ENCODE measurements at places on chromosomes 5 and 9. TPM values are rescaled to one million over a fixed set of nuclear protein-coding genes. Genes with fewer than 3 reads are reported as not detected.

- H3K27me3 ChIP-seq = no peaks in the 10 kb centered on the region
- no peak overlapping the region for H3K4me3 ChIP-seq
- peaks cover 11% of the 10 kb centered on the region for H3K4me1 ChIP-seq
- peak overlapping the region; percentile 58 for H3K27ac ChIP-seq
Measured at GRCh38 chr5:10578869-10579268, 15.0 kb downstream of the ANKRD33B start.

DNA sequence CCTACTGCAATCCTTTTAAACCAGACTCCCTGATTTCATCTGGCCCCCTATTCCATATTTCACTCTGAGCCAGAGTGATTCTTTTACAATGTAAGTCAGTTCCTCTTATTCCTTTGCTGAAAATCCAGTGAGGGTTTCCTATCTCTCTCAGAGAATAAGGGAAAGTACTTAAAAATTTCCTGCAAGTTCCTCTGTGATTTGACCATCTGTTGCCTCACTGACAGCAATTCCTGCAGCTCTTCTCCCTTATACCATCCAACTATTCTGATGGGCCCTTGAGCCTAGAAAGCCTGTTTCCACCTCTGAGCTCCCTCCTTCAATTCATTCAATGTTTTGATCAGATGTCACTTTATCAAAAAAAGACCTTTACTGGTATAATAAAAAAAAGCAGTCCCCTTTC, 317.1 kb upstream of the CCNH start:
- H3K36me3 ChIP-seq = no peaks in the 10 kb centered on the region
- no peak overlapping the region for H3K27ac ChIP-seq
- DNase-seq = no peak
- no peak overlapping the region for H3K4me3 ChIP-seq

- DNase-seq = no peak
- no peaks in the 10 kb centered on the region for H3K4me1 ChIP-seq
- H3K27me3 ChIP-seq = no peaks in the 10 kb centered on the region
- no peak overlapping the region for H3K27ac ChIP-seq
- no peaks in the 10 kb centered on the region for H3K36me3 ChIP-seq
- H3K4me3 ChIP-seq = no peak overlapping the region
Measured at GRCh38 chr9:98983295-98984268, 39.9 kb downstream of the COL15A1 start.

DNA sequence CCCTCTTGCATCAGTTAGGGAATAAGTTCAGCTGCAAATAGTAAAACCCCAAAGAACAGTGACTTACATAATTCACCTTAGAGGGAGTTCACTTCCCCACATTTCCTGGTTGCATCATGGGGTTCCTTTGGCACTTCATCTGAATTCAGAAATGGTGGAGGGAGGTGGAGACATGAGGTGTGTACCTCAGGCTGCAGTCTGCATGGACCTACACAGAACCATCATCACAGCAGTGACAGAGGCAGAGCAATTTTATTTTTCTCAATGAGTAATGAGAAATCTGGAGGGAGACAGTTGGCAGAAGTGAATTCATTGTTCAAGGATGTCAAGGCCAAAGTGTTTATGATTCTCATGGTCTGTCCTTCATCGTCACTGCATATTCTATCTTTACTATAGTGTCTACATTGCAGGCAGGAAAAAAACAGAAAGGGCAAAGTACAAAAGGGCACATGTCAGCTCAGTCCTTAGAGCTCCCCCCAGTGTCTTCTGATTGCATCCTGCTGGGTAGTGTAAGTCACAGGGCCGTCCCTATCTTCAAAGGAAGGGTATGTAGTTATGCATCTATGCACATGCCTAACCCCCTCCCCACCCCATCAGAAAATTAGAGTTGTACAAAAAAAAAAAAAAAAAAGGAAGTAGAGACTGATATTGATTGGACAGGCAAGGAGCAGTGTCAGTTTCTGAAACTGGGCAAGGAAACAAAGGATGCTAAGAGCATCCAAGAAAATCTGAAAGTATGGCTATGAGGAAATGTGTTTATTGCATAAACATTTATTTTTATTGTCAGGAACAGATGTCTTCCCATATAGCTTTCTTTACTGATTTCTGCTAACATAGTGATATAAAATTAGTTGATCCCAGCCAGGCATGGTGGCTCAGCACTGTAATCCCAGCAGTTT, 132.7 kb upstream of the APC start:
- no peak for DNase-seq
- no peaks in the 10 kb centered on the region for H3K36me3 ChIP-seq
- H3K27ac ChIP-seq = no peak overlapping the region
- no peak overlapping the region for H3K4me3 ChIP-seq
- H3K4me1 ChIP-seq = no peaks in the 10 kb centered on the region

DNA sequence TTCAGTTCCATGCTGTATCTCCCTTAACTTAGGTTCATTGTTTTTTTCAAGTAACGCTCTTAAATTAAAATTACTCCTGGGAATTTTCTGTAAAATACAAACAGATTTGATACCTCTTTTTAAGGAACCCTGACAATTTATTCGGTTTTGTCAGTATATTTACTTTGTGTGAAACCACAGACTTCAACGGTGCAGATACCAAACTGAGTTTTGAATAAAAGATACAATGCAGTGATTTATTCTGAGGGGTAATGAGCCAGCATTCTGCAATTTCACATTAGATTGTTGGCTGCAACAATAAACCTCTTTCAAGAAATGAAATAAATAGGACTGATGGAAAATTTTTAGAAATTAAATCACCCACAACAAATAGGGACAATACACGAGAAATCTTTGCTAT, 308.6 kb upstream of the EDIL3 start:
- no peaks in the 10 kb centered on the region for H3K4me1 ChIP-seq
- H3K4me3 ChIP-seq = no peak overlapping the region
- no peaks in the 10 kb centered on the region for H3K36me3 ChIP-seq
- no peak overlapping the region for H3K27ac ChIP-seq
- H3K27me3 ChIP-seq = no peaks in the 10 kb centered on the region

DNA sequence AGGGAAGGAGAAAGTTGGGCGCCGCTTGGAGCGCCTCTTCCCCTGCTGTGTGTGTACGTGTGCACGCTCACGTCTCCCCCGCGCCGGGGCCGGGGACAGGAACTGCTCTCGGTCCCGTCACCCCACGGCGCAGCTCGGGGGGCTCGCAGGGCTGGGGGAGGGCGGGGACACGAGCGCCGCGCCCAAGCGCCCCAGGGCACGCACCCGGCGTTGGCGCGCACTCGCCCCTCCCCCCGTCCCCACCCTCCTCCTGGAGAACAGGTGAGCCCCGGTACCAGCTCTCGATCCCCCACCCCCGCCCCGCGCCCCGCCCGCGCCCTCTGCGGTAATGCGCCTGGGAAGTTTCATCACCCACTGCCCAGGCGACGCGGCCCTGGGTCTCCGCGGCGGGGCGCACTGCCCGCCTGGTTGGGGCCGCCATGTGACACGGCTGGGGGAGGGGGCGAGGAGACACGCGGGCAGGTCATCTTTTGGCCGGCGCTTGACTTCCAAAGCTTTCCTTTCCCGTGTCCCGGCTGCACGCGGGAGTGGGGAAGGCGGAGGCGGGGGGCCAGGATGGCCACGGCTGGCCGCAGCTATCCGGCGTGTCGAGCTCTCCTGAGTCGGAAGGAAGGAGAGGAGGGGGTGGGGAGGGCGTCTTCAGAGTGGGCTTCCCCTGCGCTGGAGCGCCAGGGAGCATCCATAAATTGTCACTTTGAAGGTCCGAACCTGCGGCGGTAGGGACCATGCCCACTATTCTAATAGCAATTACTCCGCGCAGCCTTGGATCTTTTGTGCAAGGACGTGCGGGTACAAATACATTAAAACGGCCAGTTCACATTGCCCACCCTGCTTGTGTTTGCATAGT, 1.5 kb upstream of the STC2 start:
- DNase-seq = no peak
- no peaks in the 10 kb centered on the region for H3K36me3 ChIP-seq
- no peak overlapping the region for H3K4me3 ChIP-seq

GRCh38 chr5:151637676-151638075, 46.5 kb upstream of the FAT2 start:
- no peaks in the 10 kb centered on the region for H3K27me3 ChIP-seq
- no peak for DNase-seq

DNA sequence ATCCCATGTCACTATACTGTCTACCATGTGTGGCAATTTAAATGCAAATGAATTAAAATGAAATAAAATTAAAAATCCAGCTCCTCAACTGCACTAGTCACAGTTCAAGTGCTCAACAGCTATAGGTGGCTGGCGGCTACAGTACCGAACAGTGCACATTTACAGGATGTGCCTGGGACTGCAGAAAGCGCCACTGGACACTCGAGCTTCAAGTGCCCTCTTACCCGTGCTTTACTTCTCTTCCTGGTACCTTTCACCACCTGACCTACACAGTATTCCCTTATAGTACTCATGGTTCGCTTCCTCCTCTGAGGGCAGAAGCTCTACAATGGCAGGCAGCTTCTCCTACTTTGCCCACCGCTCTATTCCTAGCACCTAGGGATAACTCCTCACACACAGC, 166.6 kb downstream of the FANCC start:
- no peak overlapping the region for H3K27ac ChIP-seq
- no peaks in the 10 kb centered on the region for H3K4me1 ChIP-seq
- no peak overlapping the region for H3K4me3 ChIP-seq
- H3K36me3 ChIP-seq = no peaks in the 10 kb centered on the region
- H3K27me3 ChIP-seq = no peaks in the 10 kb centered on the region

- DNase-seq = no peak
- H3K4me3 ChIP-seq = no peak overlapping the region
- H3K27ac ChIP-seq = no peak overlapping the region
- H3K27me3 ChIP-seq = no peaks in the 10 kb centered on the region
- no peaks in the 10 kb centered on the region for H3K36me3 ChIP-seq
Measured at GRCh38 chr5:109719978-109720377, 30.3 kb downstream of the MAN2A1 start.

PAEP gene
- not detected for total RNA-seq

CYLC2 gene
- not detected for total RNA-seq
